ENCODE measurements at places on chromosomes 12 and 14. TPM values are rescaled to one million over a fixed set of nuclear protein-coding genes. Genes with fewer than 3 reads are reported as not detected.

GSG1 gene
- 1.5 TPM for total RNA-seq

CPNE6 gene
- total RNA-seq, result not detected

NOVA1 gene
- total RNA-seq, result 1.7 TPM

APEX1 gene
- total RNA-seq, result 278 TPM

INHBC gene
- total RNA-seq, result not detected

KRT2 gene
- total RNA-seq, result not detected

CLEC2A gene
- not detected for total RNA-seq

Data from bronchus fibroblast of lung (primary cell).